ENCODE measurements at places on chromosomes 13 and 19. TPM values are rescaled to one million over a fixed set of nuclear protein-coding genes. Genes with fewer than 3 reads are reported as not detected.

Gene ITPKC
- total RNA-seq, result 12.6 TPM

Gene ATP4B
- not detected for total RNA-seq

Gene B3GNT3
- not detected for total RNA-seq

Gene PGLYRP1
- not detected for total RNA-seq

Gene MYPOP
- 0.85 TPM for total RNA-seq
